Non-pigmented ciliary epithelial cell (primary cell): ENCODE measurements at places on chromosomes 6 and 20.

DNA sequence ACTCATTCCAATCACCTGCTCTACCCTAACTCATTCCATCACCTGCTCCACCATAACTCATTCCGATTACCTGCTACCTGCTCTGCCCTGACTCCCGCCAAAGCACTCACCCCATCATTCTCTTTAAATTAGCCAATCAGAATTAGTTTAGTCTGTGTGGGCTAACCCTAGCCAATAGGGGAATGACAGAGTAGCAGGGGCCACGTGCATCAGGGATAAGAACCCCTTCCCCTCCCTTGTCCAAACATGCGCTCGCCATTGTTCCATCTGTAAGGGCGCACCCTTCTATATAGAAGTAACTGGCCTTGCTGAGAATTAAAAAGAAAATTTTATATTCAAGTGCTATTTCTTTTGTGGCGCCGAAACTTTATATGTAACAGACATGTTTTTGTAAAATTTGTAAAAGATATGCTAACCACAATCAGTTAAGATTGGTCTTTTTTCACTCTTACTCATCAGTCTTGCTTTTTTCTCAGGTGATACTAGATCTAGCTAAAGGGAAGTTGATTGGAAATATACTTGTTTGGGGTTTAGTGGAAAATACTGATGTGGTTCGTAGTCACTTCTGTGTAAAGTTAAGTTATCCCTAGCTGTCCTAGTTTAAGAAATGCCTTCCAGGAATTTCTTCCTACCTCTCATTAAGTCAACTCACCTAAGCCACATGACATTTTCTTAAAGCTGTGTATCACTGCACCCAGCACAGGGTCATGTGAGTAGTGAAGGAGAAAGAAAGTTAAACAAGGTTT, 16.5 kb downstream of the RTN4IP1 start:
- no peak for DNase-seq

GRCh38 chr6:168326294-168327261, 7.0 kb upstream of the DACT2 start:
- DNase-seq = peak; percentile 41

DNA sequence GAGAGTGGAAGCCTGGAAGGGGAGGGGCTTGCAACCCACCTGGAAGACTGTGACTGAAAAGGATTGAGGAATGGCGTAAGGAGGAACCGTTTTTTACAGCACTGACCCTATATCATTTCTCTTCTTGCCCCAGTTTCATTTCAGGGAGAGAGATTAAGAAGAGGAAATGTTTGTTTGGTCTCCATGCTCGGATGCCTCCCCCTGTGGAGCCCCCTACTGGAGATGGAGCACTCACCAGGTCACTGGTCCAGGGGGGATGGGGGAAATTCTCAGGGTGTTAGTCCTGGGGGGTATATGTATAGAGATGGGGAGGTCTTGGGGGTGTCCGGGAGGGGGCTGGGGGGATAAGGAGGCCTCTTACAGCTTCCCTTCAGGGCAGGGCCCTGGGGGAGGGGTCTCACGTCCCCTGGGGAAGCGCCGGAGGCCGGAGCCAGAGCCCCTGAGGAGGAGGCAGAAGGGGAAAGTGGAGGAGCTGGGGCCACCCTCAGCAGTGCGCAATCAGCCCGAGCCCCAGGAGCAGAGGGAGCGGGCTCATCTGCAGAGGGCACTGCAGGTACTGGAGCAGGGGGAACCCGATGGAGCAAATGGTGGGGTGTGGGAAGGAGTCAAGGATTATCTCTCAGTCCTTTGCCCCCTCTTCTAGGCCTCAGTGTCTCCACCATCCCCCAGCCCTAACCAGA, 3.2 kb downstream of the CUTA start:
- no peak for DNase-seq

- DNase-seq = no peak
Observed at GRCh38 chr20:1838556-1839279, 56.5 kb upstream of the SIRPA start.

- DNase-seq = no peak
Observed at GRCh38 chr6:90035047-90035723, 140.9 kb downstream of the GJA10 start.

DNA sequence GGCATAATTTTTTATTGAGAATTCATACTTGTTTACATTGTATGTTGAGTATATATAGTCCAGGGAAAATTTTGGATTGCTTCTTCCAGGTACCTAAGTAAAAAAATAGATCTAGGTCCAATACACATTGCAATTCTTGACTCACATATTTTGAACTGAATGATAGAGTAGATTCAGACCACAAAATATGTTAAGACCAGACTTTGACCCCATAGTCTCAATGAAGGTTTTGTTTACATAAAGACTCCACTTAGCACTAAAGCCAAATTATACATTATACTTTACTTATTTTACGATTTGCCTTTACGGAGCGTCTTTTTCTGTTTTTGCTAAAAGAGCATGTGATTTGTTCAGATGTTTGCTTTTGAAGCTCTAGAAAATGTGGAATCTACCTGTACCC, 144.1 kb upstream of the PTCHD4 start:
- DNase-seq = no peak

GRCh38 chr20:17723301-17723691, 23.5 kb downstream of the BANF2 start:
- no peak for DNase-seq

DNA sequence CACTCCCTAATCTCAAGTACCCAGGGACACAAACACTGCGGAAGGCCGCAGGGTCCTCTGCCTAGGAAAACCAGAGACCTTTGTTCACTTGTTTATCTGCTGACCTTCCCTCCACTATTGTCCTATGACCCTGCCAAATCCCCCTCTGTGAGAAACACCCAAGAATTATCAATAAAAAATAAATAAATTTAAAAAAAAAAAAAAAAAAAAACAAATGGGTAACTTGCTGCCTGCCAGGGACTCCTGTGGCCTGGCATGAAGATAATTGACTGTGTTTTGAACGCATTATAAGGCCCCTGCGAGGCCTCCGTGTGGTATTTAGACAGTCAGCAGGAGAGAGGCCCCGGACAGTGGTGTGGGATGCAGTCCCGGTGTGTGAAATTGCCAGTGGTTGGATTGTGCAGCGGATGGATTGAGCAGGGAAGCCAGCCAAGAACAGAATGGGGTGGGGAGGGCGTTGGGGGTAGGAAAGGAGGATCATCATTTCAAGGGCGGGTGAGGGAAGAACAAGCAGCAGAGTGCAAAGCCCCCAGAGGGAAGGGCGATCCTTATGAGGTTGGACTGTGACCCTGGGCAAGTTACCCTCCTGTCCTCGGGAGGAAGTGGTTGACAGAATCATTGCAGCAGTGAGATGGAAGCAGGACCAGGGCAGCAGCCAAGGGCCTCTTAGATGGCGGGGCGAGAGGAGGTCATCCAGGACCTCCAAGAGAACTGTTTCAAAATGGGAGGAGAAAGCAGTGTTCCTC, 43.3 kb downstream of the PPARD start:
- no peak for DNase-seq

DNA sequence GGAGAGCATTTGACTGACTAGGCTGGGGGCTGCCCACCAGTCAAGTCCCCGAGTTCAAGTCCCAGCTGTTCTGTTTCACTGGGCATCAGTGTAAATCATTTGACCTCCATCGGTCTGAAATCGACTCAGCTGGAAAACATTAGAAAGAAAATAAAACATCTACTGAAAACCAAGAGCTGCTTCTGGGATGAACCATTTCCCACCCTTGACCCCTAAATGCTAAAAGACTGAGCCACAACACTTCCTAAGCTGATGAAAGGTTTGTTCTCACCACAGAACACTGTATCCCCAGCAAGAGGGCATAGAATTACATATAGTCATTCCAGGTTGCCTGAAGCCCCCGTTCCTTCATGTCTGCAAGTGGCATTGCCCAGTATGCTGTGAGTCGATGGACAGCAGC, 237.0 kb upstream of the TAB2 start:
- no peak for DNase-seq

GRCh38 chr20:49400410-49400809, 82.1 kb downstream of the KCNB1 start:
- DNase-seq = no peak

GRCh38 chr20:43943725-43944124, 29.1 kb downstream of the TOX2 start:
- DNase-seq = no peak

DNA sequence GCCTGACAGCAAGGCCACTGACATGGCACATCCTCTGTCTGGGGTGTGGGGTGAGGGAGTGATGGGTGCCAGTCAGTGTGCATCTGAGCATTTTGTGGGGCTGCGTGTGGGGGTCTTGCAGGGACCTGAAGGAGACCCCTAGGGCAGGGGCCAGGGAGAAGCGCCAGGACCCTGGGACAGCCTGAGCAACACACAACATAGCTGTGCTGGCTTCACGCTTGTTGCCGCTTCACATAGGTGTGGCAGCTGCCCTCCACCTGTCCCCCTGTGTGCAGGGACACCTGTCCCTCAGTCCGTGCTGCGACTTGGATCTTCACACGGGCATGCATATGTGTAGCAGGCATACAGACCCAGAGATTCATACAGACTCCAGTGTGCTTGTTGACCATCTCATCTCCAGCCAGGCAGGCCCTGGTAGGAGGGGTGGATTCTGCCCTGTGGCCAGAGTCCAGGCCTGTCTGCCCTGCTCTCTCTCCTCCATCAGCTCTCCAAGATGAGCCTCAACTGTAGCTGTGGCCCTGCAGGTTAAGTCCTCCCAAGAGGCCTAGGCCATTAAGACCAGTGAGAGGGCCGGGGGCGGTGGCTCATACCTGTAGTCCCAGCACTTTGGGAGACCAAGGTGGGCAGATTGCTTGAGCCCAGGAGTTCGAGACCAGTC, 3.2 kb upstream of the NPBWR2 start:
- no peak for DNase-seq

- no peak for DNase-seq
Observed at GRCh38 chr6:134379076-134379475, 61.2 kb upstream of the SGK1 start.

GRCh38 chr6:27228963-27229477, 18.5 kb upstream of the PRSS16 start:
- DNase-seq = no peak

- no peak for DNase-seq
Observed at GRCh38 chr6:167698540-167698939, 128.2 kb upstream of the AFDN start.

DNA sequence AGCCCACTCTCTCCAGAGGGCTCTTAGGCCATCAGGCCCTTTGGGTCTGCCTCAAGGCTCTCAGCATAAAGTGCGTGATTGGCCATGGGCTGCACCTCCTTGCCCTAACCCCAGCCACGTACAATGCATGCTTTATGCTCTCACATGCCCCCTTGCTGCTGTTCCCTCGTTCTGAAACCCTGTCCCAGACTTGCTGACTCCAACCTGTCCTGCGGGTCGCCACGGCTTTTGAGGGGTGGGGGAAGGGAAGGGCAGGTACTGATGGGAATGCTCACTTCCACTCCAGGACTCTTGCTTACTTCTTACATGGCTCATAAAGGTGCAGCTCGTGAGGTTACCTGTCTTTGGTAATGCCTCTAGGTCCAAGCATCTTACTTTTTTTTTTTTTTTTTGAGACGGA, 6.0 kb downstream of the ARMC12 start:
- no peak for DNase-seq

DNA sequence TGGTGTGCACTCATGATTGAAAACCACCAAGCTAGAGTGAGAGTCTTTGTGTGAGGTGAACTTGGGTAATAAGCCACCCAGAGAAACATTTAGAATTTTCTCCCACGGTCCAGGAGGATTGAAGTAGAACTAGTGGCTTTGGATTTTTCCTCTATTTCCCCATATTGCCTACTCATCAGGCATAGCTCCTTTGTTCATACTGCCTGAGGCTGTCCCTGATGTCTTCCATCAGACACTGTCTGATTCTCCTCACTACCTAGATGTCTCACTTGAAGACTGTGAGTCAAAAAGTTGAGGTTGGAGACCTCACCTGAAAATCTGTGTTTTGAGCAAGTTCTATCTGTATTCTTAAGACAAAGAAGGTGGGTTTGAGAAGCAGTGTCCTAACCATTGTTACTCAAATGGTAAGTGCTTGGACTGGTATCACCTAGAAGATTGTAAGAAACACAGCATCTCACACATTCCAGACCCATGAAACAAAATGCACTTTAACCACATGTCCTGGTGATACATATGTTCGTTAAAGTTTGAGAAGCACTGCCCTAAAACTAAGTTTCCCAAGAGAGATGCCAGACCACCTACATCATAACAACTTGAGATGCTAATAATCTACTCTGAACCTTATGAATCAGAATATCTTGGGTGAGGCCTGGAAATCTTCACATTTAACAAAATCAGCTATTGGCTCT, 523.4 kb upstream of the BTBD3 start:
- peak; percentile 94 for DNase-seq

- no peak for DNase-seq
Observed at GRCh38 chr20:779771-780170, 11.5 kb upstream of the SLC52A3 start.

DNA sequence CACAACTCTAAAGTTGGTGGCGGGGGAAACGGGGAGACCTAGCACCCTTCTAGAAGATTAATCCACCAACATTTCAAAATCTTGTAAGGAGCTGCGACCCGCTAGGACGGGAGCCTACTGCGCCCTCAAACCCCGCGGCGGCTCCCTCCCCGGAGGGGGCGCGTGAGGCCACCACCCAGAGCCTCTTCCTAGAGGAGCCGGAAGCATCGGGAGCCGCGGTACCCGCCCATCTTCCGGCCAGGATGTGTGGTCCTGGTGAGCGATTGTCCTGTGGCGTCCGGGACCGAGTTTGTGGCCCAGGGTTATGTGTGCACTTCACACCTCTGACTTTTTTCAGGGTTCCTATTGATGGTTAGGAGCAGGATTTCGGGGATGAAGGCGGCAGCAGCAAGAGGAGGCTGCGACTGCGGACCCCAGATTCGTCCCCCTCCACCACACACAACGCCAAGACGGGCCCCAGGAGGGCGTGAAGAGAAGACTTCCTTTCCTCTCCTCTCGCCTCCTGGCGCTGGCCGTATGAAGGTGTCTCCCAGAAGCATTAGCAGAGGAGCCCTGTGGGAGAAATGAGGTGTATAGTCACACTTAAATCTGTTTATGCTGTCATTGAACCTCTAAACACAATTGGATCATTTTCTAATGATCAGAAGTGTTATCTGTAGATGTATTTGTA, 10.7 kb downstream of the ZNF165 start:
- DNase-seq = no peak

- DNase-seq = no peak
Observed at GRCh38 chr6:15254070-15254975, 8.5 kb downstream of the JARID2 start.

DNA sequence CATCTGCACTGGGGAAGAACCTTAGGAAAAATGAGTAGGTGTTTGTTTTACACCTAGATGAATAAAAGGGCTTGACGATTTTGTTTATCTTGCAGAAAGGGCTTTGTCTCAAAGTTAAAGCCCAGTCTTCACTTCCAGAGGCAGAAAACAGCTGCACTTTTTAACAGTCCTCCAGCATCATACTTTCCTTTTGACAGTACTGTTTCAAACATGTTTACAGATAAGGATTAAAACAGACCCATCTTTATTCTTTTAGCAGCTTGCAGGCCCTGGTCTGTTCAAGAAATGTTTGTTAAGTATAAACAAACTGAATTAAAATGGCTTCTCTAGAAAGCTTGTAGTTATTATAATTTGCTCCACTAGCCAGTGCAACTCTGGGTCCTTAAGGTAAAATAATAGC, 374.2 kb downstream of the EPHA7 start:
- DNase-seq = no peak

DNA sequence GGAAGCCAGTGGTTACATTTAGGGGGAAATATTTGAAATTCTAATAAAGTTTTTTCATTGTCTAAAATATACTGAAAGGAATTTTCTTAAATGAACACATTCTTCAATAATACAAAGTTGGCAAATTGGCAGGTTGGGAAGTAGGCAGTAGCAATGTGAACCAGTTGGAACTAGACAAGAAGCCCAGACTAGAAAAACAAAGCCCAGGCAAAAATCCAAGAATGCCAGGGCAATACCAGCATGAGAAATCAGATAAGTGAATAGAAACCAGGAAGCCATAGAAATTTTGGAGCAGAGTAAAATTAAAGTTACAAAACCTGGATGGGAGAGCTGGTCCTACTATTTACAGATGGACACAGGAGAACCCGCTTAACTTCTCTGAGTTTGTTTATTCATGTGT, 52.2 kb downstream of the TPBG start:
- DNase-seq = no peak
